ENCODE measurements at places on chromosomes 12 and 14.

GRCh38 chr12:6157482-6157881, 33.0 kb upstream of the VWF start:
- DNase-seq = no peak

GRCh38 chr14:95237121-95237957, 80.0 kb upstream of the DICER1 start:
- DNase-seq = no peak

DNA sequence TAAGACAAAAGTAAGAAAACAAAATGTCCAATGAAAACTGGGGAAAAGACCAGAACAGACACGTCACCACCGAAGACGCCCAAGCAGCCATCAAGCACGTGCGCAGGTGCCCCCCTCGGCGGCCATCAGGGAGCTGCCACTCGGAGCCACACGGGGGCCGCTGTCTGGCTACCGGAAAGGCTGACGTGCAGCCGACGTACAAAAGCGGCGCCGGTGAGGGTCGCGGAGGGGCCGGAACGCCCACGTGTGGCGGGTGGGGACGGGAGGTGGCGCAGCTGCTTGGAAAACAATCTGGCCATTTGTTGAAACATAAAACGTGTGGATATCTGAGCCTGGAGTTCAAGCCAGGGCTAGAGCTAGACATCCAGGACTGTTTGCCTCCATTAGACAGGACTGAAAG, 60.7 kb downstream of the GALNT9 start:
- no peak for DNase-seq

DNA sequence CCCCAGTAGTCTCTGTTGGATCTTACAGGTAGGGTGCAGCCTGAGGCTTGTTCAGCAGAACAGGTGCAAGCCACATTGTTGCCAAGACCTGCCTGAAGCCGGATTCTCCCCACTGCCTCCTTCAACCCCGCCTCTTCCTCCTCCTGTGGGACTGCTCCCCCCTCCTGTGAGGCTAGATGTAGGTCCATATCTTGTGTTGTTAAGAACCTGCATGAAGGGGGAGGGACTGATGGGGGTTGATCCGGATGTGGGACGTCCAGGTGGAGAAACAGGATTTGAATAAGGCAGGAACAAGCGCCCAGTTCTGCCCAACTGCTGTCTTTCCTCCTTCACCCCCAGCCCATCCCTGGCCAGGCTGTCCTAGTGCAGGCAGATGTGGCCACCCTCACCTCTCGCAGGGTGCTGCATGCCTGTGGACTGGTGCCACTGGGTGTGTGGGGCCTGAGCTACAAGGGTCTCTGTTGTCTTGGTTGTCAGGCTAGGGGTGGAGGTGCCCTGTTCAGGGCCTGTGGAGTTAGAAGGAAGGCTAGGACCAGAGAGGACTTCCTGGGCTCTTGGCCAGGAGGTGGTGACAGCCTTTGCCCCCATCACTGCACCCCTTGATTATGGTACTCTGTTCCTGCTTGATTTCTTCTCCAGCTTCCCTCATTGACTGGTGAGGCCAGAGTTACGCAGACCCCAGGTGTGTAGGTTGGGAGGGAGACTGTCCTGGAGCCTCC, 1.4 kb downstream of the NR4A1 start:
- no peak for DNase-seq

DNA sequence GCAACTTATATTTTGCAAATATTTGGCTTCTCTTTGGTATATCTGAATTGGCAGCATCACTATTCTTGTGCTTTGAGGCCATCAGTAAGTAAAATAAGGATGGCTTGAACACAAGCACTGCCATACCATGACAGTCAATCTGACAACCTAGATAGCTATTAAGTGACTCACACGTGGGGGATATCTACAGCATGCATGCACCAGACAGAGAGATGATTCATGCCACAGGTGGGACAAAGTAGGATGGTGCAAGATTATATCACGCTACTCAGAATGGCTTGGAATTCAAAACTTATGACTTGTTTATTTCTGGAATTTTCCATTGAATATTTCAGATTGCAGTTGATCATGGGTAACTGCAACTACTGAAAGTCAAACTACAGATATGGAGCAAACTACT, 675.6 kb upstream of the MDGA2 start:
- DNase-seq = no peak

- no peak for DNase-seq
These were observed 7.6 kb downstream of the KRT85 start for GRCh38 chr12:52359621-52360061.

DNA sequence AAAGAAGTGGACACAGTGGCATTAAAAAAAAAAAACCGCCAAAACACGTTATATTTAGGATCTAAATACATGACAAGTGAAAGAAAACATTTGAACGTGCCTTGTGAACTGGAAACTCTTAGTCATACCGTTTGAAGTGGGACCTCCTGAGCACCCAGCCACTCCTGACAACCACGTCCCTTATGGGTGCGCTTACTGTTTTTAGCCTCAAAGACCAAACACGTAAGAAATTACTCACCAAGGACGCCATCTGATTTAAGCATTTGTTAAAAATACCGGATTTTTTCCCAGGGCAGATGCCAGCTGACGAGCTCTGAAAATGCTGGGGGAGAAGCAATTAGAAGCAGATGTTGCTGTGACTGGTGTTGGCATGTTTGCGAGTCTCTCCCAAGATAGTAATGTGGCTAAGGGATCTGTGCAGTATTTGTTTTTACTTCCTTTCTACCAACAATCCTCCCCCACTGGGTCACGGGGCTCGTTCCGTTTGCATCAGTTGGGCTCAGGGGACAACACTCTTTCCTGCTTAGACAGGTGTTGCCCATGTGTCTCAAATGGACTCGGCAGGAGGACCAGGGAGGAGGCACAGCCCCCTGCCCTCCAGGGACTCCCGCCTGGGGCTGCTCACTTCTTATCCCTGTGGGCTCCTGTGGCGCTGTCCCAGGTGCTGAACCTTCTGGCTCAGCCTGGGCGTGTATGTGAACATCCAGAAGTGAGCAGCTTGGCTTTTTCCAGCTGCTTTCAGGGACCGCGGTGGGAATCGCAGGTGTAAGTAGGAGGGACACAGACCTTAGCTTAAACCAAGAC, 101.0 kb downstream of the BEGAIN start:
- DNase-seq = peak; percentile 50

DNA sequence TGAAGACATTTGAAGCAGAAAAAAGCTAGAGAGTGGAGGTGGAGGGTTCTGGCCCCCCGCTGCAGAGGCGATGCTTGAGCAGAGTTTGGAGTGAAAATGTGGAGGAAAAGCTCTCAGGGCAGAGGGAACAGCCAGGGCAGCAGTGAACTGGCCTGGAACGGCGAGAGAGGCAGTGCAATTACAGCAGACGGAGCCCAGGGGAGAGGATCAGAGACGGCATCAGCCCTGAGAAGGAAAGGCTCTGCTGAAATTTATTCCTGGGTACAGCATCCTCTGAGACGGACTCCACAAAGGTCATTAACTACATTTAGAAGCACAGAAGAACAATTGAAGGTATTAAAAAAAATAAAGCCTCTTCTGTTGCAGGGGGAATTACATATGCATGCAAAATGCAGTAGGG, 14.2 kb downstream of the STON2 start:
- DNase-seq = no peak

- DNase-seq = no peak
These were observed 31.7 kb upstream of the ST8SIA1 start for GRCh38 chr12:22366181-22366580.

- DNase-seq = no peak
These were observed 40.7 kb upstream of the FUT8 start for GRCh38 chr14:65371784-65372183.

DNA sequence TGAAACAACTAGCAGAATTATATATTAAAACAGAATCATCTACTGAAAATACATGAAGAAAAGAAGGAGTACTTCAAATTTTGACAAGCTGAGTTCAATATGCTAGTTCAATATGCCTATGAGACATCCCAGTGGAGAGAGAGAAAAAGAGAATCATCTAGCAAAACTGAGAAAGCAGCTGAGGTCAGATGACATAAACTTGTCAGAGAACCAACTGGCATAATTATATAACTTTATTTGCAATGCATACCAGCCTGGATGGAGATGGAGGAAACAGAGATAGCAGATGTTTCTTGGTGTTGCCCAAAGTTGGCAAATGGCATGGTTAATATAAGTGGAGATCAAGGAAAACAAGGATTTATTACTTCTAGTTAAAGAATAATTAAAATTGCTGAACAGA, 148.7 kb upstream of the PDZRN4 start:
- DNase-seq = no peak

GRCh38 chr12:32230613-32230993, 124.0 kb downstream of the BICD1 start:
- no peak for DNase-seq

DNA sequence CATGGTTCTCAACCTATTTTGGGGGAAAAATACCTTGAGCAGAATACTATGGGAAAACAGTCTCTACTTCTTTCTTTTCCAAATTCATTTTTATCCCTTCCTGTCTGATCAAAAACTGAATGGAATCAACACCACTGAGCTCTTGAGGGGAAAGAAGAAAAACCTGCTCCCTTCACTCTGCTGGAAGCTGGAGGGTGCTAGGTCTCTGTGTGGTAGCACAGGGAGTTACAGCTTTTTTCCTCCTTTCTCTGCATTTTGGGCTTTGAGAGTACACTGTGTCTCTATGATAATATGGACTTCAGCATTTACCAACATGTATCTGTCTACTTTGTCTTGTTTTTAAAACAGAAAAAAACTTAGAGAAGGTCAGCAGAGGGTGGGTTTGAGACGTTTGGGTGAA, 417.2 kb upstream of the SYT1 start:
- DNase-seq = no peak

- DNase-seq = no peak
These were observed 2.0 kb downstream of the RAN start for GRCh38 chr12:130873825-130874224.

- no peak for DNase-seq
These were observed 65.3 kb downstream of the FOXN3 start for GRCh38 chr14:89351516-89352404.

DNA sequence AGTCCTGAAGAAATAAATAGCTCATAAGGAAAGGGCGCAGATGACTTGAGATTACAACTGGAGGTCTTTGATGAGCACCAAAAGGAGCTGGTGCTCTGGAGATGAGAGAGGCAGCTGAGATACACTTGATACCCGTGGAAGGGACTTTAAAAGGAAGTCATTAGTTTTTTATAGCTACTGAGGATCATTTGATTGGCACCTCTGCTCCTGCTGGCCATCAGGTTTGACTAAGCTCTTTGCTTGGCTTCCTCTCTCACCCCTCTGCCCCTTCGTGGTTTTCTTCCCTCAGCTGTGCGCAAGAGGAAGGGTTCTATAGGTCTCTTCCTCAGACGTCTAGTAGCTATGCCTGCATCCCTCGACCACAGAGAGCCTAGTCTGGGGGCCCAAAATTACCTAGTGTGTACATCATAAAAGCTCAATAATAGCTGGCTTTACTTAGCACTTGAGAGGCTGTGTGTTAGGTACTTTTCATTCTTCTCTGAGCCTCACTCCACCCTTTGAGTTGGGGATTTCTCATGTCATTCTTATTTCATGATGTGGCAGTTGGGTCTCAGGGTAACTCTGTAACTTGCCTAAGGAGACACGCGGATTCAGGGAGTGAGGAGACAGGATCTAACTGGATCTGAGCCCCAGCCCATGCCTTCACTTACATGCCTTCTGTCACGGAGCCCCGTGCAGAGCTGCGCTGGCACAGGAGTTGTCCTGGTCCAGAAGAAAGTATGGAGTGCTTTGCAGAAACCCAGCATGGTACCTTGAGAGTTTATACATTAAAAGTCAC, 68.4 kb upstream of the ASPG start:
- DNase-seq = no peak

- peak; percentile 63 for DNase-seq
These were observed 6.5 kb upstream of the PRPH start for GRCh38 chr12:49288412-49288853.

DNA sequence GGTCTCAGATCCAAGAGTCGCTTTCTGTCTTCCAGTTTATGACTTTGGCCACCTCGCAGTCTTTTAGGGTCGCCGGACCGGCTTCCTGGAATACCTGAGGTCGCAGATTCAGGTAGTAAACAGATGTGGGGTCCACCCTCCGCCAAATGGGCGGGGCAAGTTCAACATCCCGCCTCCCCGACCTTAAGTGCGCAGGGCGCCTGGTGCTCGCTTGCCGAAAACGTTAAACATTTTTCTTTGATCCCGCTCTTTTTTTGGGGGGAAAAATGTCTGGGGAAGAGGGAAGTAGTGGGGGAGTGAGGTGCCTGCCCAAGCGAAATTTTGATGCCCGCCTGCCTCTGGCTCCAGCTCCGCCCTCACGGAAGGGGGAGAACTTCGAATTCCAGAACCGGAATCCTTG, 73.9 kb upstream of the TBX5 start:
- DNase-seq = no peak

GRCh38 chr12:22285846-22286245, 48.7 kb downstream of the ST8SIA1 start:
- no peak for DNase-seq

All from activated naive CD4-positive, alpha-beta T cell treated with anti-CD3 and anti-CD28 coated beads, Interleukin-2, amount 50 U/mL, for 16 hours (primary cell).